Activated T-cell treated with anti-CD3 and anti-CD28 coated beads, Interleukin-2, amount 50 U/mL, for 72 hours (primary cell): ENCODE measurements at places on chromosomes 6 and 20. TPM values are rescaled to one million over a fixed set of nuclear protein-coding genes. Genes with fewer than 3 reads are reported as not detected.

DNA sequence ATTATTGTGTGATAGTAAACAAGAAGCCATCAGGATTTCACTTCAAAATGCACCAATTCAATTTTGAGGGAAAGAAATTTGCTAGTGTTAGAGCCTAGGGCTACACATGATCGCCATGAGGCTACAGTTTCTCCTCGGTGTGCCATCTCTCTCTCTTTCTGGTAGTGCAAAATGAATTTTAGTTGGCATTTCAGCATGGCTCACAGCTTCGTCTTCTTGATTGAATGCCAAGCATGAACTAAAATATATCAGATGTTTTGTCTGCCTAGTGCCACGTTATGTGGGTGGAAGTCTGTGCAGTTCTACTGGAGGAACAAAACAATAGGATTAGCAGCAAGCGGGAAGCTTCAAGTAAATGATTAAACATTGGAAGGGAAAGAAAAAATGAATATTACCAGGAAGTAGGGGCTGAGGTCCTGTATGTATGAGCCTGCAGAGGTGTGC is 6.8 kb upstream of the MRAP2 start:
- H3K36me3 ChIP-seq, result no peaks in the 10 kb centered on the region
- no peaks in the 10 kb centered on the region for H3K4me1 ChIP-seq
- DNase-seq, result no peak
- no peak overlapping the region for H3K27ac ChIP-seq
- H3K4me3 ChIP-seq, result no peak overlapping the region
- peaks cover 25% of the 10 kb centered on the region for H3K27me3 ChIP-seq

DNA sequence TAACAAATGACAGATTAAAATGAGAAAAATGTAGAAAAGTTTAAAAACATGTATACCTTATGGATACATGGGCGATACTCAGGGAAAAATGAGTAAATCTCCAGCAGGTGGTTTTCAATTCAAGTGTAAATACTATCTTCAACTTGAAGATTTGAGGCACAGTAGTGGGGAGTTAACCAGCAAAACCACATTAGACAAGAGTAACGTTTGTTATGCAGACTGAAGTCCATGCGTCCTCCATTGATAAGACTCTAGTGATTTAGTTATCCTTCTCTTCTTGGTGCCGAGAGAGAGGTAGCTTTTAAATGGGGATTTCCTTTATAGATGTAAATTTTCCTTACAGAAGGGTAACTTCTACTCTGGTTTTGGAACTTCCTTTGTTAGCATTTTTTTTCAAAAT is 28.1 kb downstream of the PCMTD2 start:
- no peaks in the 10 kb centered on the region for H3K36me3 ChIP-seq
- peaks cover 16% of the 10 kb centered on the region for H3K4me1 ChIP-seq

DNA sequence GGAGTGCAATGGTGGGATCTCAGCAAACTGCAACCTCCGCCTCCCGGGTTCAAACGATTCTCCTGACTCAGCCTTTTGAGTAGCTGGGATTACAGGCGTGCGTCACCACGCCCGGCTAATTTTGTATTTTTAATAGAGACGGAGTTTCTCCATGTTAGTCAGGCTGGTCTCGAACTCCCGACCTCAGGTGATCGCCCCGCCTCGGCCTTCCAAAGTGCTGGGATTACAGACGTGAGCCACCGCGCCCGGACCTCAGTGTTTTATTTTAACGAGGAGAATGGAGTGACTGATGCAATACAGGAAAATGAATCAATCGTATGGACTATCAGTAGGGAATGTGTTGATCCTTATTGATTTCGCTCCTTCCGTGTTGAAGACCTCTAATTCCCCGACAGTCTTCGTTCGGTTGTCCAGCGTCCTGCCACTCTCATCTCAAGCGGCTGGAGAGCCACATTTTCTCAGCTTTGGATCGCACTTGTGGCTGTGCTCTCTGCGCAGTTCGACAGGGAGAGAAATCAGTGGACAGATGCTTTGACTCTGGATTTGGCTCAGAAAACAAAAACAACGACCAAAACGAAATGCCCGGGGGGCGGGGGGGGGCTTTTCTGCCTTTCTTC is 166.2 kb downstream of the TRIM27 start:
- H3K4me1 ChIP-seq, result no peaks in the 10 kb centered on the region
- peaks cover 50% of the 10 kb centered on the region for H3K27me3 ChIP-seq
- no peaks in the 10 kb centered on the region for H3K36me3 ChIP-seq
- no peak overlapping the region for H3K4me3 ChIP-seq

DNA sequence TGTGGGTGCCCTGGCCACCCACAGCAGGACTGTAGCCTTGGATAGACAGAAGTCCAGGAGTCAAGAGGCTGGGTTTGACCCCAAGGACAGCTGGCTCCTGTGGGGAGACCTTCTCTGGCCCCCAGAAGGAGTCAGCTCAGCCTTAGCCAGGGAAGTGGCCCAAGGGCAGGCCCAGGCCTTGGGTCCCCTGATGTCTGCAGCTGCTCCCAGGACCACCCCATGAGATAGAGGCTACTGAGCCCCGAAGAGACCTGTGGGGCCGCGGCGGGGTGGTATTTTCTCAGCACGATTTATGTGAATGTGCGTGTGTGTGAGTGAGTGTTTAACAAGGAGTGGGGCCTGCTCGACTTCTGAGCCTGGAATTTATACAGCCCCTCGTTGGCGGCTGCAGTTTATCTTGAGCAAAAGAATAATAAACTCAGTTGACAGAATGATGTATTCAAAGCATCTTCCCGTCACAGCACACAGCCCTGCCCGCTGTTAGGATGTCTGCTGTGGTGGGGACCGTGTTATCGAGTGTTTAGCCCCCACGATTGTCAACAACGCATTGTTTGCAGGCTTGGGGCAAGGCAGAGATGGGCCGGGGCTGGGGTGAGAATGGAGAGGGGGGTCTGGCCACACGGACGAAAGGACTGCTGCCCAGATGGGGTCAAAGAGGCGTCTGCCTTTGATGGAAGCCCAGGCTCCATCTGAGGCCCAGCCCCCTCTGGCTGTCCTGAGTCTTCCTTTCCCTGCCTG is 163.3 kb downstream of the VEGFA start:
- H3K27me3 ChIP-seq, result no peaks in the 10 kb centered on the region
- H3K27ac ChIP-seq, result no peak overlapping the region

The OOEP gene
- 0.77 TPM for total RNA-seq

DNA sequence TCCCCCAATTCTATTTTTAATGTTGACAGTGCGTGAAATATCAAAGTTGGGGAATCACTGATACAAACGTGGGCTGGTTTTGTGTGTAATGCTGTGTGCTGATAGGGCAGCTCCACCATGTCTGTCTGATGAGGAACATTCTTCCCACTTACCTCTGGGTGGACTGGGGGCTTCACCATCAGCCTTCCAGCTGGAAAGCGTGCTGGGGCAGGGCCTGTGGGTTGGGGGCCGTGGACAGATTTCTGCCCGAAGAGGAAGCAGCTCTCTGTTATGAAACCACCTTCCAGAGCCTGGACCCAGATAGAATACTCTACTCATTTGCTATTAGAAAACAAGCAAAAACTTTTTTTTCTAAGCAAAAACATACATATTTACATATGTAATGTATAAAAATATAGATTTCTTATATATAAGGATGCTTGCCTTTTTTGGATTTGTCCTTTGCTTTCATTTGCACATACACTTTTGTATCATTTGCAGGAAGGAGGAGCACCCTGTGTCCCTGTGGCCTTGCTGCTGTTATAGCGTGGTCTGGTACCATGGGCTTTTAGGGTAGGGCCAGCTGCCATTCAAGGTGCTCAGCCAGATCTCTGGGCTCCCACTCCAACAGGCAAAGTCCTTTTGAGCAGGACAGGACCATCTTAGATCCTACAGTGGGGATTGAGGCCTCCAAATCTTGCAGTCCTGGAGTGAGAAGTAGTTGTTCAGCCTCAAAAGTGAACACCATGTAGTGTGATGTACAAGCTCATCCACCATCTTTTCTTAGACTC is 48.1 kb downstream of the DUSP22 start:
- peaks cover 58% of the 10 kb centered on the region for H3K4me1 ChIP-seq
- H3K4me3 ChIP-seq, result peak overlapping the region; percentile 62
- no peaks in the 10 kb centered on the region for H3K36me3 ChIP-seq
- DNase-seq, result no peak
- peaks cover 5% of the 10 kb centered on the region for H3K27me3 ChIP-seq
- no peak overlapping the region for H3K27ac ChIP-seq

The TUBB2B gene
- not detected for total RNA-seq

GRCh38 chr20:61531553-61532345 is 279.7 kb downstream of the CDH4 start:
- DNase-seq, result no peak
- no peak overlapping the region for H3K27ac ChIP-seq
- no peaks in the 10 kb centered on the region for H3K4me1 ChIP-seq
